ENCODE measurements at places on chromosomes 7 and 10.
A peak's percentile ranks its signal among the peaks of the same experiment; 100 is the strongest.

- DNase-seq: no peak
Observed at GRCh38 chr10:117797296-117797695, 249.4 kb downstream of the RAB11FIP2 start.

DNA sequence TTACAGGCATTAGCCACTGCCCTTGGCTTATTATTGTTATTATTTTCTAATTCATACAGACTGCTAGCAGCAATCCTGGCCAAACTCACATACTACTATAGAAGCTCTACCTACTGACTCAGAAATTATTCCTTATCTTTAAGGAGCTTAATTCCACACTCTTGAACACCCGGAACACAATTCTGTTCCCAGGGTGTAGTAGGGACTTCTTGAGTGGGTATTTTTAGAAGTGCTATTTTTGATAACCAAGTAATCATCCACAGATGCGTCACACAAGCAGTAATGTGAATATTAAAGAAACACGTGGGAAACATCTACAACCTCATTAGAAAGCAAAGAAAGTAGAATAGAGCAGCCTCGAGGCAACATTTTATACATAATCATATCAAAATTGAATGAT is 149.2 kb downstream of the PTEN start:
- DNase-seq: no peak

- no peak for DNase-seq
Observed at GRCh38 chr10:127117125-127117524, 79.3 kb downstream of the INSYN2A start.

GRCh38 chr7:77653572-77653971 is 42.7 kb upstream of the RSBN1L start:
- no peak for DNase-seq

- peak; percentile 20 for DNase-seq
Observed at GRCh38 chr7:68529221-68529620, 1069.1 kb upstream of the AUTS2 start.

DNA sequence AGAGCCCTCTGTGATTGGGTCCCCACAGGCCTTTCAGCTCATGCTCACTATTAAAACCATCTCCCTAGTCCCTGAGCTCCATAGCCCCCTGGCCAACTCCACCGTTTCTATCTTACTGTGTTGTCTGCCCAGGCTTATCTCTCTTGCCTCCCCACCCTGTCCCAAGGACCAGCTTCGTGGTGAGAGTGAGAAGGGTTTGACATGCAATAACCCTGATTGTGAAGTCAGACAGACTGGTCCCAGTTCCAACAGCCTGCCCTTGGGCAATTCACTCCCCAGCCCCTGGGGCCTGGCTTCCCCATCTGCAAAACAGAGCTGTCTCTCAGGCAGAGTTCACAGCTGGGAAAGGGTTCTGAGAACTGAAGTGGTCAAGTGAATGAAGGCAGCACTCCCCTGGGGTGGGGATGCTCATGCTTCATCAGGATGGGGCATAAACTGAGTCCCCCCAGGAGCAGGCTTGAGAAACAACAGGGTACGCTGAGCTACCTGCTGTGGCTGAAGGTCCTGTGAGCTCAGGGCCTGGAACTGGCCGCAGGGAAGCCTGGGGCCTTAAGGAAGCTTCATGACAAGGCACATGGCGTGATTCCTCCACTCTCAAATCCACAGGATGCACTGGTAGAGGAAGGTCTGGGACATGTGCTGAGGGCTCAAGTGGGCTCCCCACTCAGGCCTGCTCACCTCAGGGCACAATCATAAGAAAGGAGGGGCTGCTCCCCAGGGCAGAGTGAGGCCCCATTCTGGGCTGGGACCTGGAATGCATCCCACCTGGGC is 1.8 kb upstream of the PPIF start:
- no peak for DNase-seq

DNA sequence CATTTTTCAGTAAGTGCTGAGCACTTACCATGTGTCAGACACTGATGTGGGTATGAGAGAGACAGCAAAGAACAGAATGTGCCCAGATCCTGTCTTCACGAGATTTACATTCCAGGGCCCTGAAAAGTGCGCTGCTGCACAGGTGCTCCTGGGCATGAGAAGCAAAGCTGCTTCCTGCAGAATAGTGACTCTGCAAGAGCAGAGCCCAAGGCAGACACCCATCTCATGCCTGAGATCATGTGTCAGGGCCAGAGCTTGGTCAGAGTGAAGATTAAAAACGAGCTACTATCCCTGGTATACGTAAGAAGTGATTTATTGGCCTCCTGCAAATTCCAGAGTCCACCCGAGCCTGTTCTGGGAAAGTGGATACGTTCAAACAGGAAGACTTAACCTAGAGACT is 824.4 kb downstream of the GRID1 start:
- DNase-seq: no peak

GRCh38 chr7:74320645-74321221 is 31.5 kb downstream of the CLIP2 start:
- no peak for DNase-seq

DNA sequence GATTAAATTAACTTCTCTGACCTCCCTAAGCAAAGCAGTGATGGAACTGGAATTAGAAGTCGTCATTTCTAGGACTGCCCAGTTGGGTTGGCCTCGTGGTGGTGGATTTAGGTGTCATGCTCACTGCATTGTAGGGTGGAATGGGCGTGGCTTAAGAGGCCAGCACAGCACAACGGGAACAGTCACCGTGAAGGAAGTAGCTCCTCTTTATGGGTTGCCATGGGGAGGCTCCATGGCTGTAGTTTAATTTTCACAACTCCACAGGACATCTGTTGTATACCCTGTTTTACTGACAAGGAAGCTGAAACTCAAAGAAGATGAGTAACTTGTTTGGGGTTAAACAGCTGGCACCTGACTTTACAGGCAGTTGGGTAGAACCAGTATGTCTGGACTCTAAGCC is 208.3 kb downstream of the CELF2 start:
- no peak for DNase-seq

- no peak for DNase-seq
Observed at GRCh38 chr7:94216944-94217461, 177.7 kb upstream of the COL1A2 start.

GRCh38 chr10:28171468-28172222 is 131.2 kb downstream of the MPP7 start:
- no peak for DNase-seq

DNA sequence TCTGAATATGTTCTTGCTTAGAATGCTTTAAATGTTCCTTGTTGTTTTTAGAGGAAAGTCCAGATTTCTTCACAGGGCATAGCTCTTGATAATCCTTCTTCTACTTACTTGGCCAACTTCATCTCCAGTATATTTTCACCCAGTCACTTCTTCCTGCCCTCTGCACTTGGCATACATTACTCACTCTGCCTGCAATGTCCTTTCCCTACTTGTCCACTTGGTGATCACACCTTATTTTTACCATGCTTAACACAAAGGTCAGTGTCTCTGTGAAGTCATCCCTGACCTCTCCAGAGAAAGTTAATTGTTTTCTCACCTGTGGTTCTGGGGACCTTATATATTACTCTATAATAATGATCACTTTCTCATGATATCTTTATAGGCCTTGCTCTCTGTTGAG is 23.3 kb downstream of the SFRP4 start:
- DNase-seq: no peak

GRCh38 chr10:131215776-131216175 is 95.7 kb downstream of the TCERG1L start:
- DNase-seq: no peak
